Astrocyte of the cerebellum (primary cell): ENCODE measurements at places on chromosomes 7 and 10.

GRCh38 chr7:141649865-141650634, 51.9 kb downstream of the DENND11 start:
- DNase-seq: peak; percentile 84

- DNase-seq: peak; percentile 43
Measured at GRCh38 chr7:22001345-22002004, 55.8 kb upstream of the CDCA7L start.

DNA sequence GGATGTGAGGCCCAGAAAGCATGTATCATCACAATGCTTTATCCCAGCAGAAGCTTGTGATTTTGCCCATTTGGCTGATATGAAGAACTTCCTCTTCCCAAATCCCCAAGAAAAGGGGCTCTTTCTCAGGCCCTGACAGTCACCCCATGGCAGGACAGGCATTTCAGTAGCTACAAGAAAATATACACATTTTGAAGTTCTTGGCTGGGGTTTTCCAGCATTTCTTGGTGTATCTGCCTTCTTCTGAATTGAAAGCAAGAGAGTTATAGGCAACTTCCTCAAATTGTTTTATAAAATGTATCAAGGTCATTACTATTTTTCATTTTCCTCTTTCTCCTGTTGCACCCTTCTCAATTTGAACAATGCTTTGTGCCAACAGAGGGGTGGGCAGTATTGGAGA, 63.3 kb upstream of the PDLIM1 start:
- DNase-seq: no peak

- DNase-seq: no peak
Measured at GRCh38 chr7:102973096-102973802, 60.4 kb downstream of the LRRC17 start.

DNA sequence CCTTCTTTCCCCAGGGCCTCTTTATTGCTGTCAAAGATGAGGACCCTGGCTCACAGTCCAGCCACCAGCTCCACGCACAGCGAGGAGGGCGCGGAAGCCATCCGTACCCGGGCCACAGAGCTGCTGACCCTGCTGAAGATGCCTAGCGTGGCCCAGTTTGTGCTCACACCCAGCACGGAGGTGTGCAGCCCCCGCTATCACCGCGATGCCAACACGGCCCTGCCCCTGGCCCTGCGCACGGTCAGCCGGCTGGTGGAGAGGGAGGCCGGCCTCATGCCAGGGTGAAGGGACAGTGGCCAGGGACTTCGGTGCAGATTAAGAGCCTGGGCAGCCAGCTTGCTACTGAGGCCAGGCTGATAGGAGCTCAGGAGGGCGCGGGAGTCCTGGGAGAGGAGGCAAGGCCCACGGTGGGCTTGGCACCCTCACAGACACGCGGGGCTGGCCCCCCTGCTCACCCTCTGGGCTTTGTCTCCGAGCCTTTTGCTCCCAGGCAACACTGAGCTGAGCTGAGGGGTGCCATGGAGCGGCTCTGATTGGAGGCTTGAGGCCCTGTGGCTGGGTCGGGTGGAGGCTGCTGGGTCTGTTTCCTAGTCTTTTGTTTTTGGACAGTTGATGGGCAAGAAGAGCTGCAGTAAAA, 15.8 kb downstream of the AP5Z1 start:
- no peak for DNase-seq

- peak; percentile 81 for DNase-seq
Measured at GRCh38 chr10:16989826-16990293, 139.8 kb downstream of the CUBN start.

GRCh38 chr7:151896486-151896885, 19.6 kb upstream of the PRKAG2 start:
- no peak for DNase-seq

GRCh38 chr7:7327423-7327822, 145.1 kb downstream of the C1GALT1 start:
- no peak for DNase-seq

- DNase-seq: peak; percentile 11
Measured at GRCh38 chr7:113289140-113289740, 170.9 kb upstream of the SMIM30 start.

- no peak for DNase-seq
Measured at GRCh38 chr7:879093-879492, 2.7 kb downstream of the GET4 start.

- DNase-seq: no peak
Measured at GRCh38 chr10:29970012-29970396, 89.4 kb downstream of the JCAD start.

- DNase-seq: no peak
Measured at GRCh38 chr10:128211064-128211504, 84.9 kb upstream of the MKI67 start.

DNA sequence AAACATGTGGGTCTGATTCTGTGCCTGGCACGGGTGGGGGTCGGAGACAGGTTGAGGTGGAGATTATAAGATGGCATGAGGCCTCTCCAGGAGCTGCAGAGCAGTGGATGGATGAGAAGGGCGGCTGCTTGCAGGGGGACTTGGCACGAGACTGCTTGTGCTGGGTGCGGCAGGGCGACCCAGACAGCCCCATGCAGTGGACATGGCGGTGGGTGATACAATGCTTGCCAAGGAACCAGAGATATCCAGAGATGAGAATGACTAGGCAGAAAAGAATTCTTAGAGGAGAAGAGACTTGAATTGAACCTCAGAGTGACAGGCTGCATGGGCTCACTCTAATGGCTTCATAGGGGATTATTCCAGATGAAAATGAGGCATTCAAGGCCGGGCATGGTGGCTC, 145.4 kb downstream of the NEURL1 start:
- DNase-seq: no peak

- no peak for DNase-seq
Measured at GRCh38 chr7:22194658-22195273, 162.2 kb downstream of the RAPGEF5 start.

DNA sequence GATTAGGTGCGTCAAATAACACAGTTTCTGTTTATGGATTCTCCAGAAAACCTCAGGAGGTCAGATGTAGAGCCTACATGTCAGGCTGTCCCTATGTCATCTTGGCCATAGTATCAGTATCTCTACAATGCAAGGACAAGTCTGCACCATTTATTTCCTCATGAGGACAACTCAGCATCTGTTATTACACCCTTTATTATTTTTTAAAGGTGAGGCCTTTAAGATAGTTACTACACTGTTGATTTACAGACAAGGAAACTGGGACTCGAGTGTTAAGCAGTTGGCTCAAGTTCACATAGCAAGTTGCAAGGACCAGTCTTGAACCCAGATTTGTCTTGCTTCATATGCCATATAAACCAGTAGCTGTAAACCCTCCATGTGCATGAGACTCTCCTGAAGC, 23.2 kb upstream of the PPA1 start:
- no peak for DNase-seq

- DNase-seq: peak; percentile 70
Measured at GRCh38 chr10:98467506-98468318, 21.0 kb upstream of the HPS1 start.

- DNase-seq: no peak
Measured at GRCh38 chr10:653991-654646, 35.3 kb downstream of the DIP2C start.

DNA sequence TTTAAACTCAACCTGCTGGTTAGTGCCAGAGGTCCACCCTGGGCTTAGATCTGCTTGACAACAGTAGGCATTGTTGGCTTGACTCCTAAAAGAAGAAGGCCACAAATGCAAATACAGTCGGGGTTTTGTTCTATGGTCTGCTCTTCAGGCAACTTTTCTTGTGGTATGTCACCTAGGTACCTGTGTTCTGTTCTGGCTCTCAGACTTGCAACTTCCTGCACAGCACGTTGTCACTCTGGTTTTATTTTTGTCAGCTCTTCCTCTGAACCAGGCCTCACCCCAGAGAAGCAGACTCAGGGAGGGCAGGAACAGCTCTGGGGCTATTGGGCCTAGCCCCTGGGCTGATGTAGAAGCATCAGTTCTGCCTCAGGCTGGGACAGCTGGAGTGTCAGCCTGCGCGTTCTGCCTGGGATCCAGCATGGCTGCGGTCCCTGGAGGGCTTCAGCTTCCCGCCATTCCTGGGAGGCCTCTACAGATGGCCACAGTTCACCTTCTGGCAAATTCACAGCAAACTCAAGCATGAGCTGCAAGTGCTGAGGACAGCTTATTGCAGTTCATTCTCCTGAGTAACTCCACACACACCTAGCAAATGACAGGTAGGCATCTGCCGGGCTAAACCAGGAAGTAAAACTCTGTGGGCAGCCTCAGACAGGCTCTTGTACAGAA, 11.0 kb upstream of the PDCD4 start:
- DNase-seq: no peak

DNA sequence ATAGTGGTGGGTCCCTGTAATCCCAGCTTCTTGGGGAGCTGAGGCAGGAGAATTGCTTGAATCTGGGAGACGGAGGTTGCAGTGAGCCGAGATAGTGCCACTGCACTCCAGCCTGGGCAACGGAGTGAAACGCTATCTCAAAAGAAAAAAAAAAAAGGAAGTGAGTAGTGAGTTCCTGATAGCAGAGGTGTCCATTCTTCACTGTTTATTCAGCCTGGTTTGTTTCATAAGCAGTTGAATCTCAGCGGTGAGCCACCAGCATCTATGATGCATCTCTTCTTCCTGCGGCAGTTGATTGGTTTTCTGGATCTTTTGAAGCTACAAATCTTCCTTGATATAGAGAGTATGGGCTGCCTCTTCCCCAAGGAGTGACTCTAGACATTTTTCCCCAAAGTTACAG, 316.1 kb upstream of the MTPN start:
- no peak for DNase-seq

- no peak for DNase-seq
Measured at GRCh38 chr7:88014581-88014980, 80.5 kb downstream of the ADAM22 start.

DNA sequence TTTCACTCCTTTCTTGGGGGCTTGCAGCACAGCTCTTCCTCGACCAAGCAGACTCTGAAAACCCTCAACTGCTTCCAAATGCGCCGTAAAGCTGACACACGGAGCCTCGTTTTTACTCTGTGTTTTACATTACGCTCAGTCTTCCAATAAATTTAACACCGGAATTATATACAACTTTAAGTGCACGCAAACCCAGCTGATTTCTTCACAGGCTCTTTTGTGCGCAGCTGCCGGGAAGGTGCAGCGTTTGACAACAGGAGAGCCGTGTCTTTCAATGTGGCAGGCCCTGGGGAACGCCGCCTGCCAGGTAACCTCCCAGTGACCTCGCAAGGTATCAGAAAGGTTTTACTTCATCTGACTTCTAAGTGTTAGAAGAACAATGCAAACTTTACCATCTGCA, 35.0 kb downstream of the GFRA1 start:
- no peak for DNase-seq

DNA sequence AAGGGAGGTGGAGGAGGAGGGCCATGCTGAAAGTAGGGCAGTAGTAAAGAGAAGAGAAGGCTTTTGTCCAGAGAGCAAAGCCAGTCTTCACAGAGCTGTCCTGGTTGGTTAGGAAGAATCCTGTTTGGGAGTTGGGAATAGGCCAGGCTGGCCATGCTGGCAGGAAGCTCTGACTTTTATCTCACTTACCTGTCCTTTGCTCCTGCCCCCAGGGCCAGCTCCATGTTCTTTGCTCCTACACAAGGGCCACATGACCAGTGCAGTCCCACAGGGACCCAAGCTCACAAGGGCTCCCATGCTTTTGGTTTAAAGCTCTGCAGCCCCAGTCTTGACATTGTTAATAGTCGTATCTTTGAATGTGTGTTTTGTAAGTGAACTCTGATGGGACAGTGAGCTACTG, 161.6 kb upstream of the KMT2E start:
- DNase-seq: no peak

GRCh38 chr7:106205621-106206222, 79.1 kb downstream of the NAMPT start:
- no peak for DNase-seq

GRCh38 chr10:25493122-25493893, 318.5 kb downstream of the GPR158 start:
- peak; percentile 79 for DNase-seq

GRCh38 chr10:17685233-17685840, 41.4 kb downstream of the STAM start:
- DNase-seq: no peak

GRCh38 chr10:73246322-73246645, 771 bp downstream of the DNAJC9 start:
- DNase-seq: no peak

DNA sequence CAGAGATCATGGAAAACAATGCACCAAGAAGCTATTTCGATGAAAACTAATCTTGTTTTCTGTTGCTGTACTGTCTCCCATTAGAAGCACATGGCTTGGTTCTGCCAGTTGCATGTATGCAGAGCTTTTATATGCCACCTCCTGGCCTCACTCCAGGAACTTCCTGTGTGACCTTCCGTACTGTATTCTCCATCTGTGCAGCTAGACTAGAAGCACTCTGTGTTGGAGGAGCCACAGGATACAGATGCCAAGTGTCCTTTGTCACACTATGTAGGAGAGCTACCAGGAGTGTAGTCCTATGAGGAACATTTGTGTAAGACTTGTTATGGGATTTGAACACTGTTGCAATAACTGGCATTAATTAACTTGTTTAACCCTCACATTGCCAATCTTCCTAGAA, 503.5 kb upstream of the TPK1 start:
- DNase-seq: no peak

- DNase-seq: no peak
Measured at GRCh38 chr7:76048668-76048988, 722 bp downstream of the MDH2 start.

GRCh38 chr7:49766966-49767365, 6.5 kb upstream of the VWC2 start:
- DNase-seq: no peak

DNA sequence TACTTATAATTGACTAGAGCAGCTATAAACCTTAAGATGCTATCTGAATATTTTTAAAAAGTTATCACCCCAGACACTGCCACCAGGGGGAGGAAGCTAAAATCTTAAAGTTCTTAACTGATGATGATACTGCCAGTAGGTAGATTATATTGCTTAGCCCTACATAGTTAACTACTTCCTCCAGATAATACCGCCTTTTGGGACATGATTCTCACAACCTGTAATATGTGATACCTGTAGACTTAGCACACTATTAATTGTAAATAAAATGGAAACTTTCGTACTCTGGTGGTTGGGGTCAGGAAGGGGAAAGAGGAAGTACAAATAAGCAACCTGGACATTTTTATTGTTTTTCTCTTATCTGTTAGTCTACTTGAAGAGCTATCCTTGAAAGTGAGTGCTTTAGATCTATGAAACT, 268.9 kb downstream of the ADK start:
- no peak for DNase-seq
